ENCODE measurements at places on chromosomes 2 and 18. TPM values are rescaled to one million over a fixed set of nuclear protein-coding genes. Genes with fewer than 3 reads are reported as not detected.

GRCh38 chr2:6639929-6640620, 225.6 kb downstream of the CMPK2 start:
- DNase-seq, result no peak

DNA sequence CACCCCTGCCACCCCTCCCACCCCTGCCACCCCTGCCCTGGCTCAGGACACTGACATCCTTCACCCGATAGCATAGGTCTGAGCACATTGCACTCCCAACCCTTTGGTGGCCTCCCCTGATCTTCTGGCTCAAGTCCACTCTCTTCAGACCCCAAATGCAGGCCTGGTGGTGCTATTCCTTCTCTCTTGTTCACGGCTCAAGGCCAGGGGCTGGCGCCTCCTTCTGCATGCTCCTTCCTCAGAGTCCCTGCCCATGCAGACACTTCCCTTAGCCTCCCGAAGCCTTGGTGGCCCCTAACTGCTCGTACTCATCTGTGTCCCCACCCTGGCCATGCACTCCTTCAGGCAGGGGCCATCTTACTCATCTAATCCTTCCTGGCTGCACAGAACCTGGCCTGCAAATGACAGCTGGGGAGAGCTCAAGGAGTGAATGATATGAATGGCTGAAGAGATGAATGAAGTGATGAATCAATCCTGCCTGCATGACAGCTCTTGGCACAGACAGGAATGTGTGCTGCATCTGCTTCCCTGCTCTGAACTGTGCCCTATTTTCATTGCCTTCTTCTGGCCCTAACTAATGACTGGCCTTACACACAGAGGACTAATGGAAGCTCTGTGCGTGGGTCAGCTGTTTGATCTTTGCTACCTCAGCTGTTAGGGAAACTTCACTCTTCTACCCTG, 290.8 kb downstream of the DYSF start:
- no peak for DNase-seq

DNA sequence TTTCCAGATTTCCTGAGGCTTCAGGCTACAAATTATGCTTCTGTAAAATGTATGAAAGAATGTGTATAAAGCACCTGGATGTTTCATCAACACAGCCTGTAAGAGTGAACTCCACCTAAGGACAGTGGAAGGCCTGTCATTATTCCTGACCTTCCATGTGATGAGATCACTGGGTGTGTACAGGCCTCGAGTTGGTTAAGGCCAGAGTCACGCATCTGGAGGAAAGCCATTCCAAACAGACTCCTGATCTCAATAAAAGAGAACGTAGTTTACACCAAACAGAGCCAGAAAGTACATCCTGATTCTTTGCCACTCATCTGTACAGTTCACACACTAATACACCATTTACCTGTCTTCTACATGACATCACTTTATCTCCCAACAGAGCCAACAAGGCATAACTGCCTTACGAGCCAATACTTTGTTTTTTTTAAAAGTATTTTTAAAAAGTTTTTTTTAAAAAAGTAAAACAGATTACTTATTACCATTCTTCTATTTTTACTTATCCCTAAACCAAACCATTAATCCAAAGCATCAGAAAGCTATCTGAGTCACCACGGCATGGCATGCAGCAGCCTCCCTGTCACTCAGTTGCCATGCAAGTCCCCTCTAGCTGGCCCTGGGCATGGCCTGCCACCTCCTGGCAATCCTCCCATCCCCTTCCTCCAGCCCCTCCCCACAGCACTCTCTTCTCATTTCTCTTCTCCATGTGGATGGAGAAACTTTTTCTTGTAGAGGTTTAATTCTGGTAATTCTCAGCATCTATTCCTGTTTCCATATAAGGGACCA, 78.8 kb upstream of the TFCP2L1 start:
- DNase-seq, result no peak

DNA sequence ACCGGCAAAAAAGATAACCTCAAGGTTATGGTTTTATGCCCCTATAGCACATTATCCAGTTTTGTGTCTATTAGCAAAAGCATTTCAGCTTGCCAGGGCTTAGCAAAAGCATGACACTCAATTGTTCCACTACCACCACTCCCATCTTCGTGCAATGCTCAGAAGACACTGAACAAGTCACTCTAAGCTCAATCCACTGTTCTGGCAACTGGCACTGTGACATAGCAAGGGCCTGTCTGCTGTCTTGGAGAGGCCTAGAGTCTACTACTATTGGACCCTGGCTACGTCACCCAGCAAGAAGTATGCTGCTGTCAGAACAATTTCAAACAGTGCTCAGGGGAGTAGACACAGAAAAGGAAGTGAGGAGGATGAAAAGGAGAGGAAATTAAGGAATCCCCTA, 103.5 kb upstream of the PPP1CB start:
- no peak for DNase-seq

- no peak for DNase-seq
Measured at GRCh38 chr2:26489213-26489850, 11.4 kb upstream of the OTOF start.

GRCh38 chr2:140023291-140023690, 1243.1 kb upstream of the NXPH2 start:
- no peak for DNase-seq

- DNase-seq, result peak; percentile 85
Measured at GRCh38 chr2:38115216-38116032, 39.5 kb upstream of the CYP1B1 start.

GRCh38 chr2:46470114-46470628, 9.2 kb upstream of the TMEM247 start:
- DNase-seq, result no peak

GRCh38 chr2:1841461-1841860, 97.1 kb upstream of the PXDN start:
- DNase-seq, result no peak

DNA sequence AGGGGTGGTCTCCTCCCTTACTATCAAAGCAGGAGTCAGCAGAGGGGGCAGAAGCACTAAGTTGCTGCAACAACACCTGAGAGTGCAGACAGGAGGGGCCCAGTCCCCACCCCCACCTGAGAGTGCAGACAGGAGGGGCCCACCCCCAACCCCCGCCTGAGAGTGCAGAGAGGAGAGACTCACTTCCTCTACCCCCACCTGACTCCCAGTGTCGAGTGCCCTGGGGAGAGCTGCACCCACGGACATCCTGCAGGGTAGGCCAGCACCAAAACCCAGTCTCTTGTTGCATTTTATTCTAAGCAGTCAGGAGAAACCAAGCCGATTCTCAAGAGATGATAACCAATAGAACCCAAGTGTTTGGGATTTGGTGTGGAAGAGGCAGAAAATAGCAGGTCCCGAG, 78.4 kb downstream of the NAPG start:
- DNase-seq, result no peak

GRCh38 chr2:109125593-109126500, 3.2 kb upstream of the SH3RF3 start:
- DNase-seq, result no peak

GRCh38 chr2:205936446-205936845, 149.5 kb downstream of the INO80D start:
- no peak for DNase-seq

DNA sequence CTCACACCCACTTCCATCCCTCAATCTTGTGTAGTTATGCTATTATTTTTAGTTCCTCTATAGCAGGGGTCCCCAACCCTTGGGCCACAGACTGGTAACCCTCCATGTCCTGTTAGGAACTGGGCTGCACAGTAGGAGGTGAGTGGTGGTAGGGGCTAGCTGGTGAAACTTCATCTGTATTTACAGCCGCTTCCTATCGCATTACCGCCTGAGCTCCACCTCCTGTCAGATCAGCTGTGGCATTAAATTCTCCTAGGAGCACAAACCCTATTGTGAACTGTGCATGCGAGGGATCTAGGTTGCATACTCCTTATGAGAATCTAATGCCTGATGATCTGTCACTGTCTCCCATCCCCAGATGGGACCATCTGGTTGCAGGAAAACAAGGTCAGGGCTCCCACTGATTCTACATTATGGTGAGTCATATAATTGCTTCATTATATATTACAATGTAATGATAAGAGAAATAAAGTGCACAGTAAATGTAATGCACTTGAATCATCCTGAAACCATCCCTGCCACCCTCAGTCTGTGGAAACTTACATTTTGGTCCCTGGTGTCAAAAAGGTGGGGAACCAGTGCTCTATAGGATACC, 1.6 kb upstream of the RAB11FIP5 start:
- no peak for DNase-seq

DNA sequence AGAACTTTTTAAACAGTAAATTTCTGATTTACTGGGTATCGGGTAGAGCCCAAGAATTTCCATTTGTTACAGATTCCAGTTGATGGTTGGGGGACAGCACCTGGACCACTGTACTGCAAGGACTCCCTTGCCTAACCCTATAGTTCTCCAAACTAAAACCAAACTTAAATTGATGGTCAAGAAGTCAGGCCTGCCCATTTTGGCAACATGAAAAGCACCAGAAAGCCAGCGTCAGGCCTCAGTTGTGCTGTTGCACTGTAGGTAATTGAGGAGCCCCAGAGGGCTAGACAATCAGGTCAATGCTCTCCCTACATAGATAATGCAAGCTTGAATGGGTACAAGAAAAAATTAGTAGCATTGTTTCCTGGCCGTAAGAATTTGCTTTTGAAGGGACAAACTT, 40.5 kb downstream of the NOP58 start:
- DNase-seq, result no peak

GRCh38 chr2:121689356-121689755, 40.1 kb upstream of the CLASP1 start:
- DNase-seq, result no peak

- DNase-seq, result no peak
Measured at GRCh38 chr18:21012308-21012707, 99.3 kb downstream of the ROCK1 start.

- no peak for DNase-seq
Measured at GRCh38 chr2:176082824-176083751, 674 bp downstream of the EVX2 start.

- DNase-seq, result no peak
Measured at GRCh38 chr18:13556502-13556901, 169.9 kb downstream of the FAM210A start.

GRCh38 chr2:174589334-174589733, 8.3 kb downstream of the WIPF1 start:
- DNase-seq, result no peak

GRCh38 chr2:74536166-74536950, 6.6 kb downstream of the HTRA2 start:
- DNase-seq, result no peak

IL36A gene
- polyA plus RNA-seq, result not detected

SMYD1 gene
- polyA plus RNA-seq, result not detected

LAMA1 gene
- 81.9 TPM for polyA plus RNA-seq

CCDC148 gene
- 7.3 TPM for polyA plus RNA-seq

COLEC12 gene
- 29.9 TPM for polyA plus RNA-seq

BARD1 gene
- polyA plus RNA-seq, result 20.8 TPM

GREB1 gene
- 17.4 TPM for polyA plus RNA-seq
